Esophagus muscularis mucosa (tissue), 4 donors: ENCODE measurements at places on chromosomes 1 and 21. TPM values are rescaled to one million over a fixed set of nuclear protein-coding genes. Genes with fewer than 3 reads are reported as not detected.

DNA sequence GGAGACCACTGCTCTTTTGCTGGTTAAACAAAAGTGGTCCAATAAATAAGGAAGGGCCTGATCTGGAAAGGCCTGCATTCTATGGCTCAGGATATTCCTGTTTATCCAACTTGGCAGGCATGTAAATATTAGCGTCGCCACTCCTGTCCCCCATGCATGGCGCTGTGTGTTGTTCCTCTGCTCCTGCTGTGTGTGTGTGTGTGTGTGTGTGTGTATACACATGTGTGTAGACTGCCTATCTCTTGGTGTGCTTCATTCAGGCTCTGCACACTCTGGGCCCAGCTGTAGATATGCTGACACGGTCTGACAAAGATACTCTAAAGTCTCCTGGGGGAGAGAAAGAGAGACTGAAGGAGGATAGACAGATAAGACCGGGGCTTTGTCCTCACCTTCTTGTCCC is 6.8 kb downstream of the LMOD1 start:
- no peak for DNase-seq

C4BPA gene
- total RNA-seq: not detected

DNA sequence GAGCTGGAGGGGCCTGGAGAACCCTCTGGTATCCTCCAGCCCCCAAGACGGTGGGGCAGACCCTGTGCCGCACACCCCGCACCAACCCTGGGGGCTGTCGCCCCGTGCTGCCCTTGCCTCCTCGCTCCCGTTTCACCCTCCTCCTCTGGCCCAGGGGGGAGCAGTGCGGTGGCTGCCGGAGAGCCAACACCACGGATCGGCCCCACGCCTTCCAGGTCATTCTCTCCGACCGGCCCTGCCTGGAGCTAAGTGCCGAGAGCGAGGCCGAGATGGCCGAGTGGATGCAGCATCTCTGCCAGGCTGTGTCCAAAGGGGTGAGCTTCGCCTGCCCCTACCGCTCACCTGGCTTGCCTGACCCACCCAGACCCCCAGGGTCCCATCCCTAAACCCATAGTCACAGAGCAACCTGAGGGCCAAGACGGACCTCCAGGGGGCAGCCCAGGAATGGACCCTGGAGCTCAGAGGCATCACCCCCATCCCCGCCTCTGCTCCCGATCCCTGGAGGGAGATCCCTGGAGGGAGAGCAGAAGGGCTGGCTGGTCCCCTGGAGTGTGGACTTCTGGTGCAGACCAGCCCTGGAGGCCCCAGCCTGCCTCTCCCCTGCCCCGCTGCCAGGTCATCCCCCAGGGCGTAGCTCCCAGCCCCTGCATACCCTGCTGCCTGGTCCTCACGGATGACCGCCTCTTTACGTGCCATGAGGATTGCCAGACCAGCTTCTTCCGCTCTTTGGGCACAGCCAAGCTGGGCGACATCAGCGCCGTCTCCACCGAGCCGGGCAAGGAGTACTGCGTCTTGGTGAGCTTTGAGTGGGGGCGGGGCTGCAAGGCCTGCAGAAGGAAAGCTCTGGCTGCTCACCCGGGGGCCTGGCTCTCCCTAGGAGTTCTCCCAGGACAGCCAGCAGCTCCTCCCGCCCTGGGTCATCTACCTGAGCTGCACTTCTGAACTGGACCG is 4.0 kb upstream of the SLC25A34 start:
- no peak for DNase-seq

GRCh38 chr1:205542367-205542766 is 37.9 kb downstream of the CDK18 start:
- DNase-seq: no peak

DNA sequence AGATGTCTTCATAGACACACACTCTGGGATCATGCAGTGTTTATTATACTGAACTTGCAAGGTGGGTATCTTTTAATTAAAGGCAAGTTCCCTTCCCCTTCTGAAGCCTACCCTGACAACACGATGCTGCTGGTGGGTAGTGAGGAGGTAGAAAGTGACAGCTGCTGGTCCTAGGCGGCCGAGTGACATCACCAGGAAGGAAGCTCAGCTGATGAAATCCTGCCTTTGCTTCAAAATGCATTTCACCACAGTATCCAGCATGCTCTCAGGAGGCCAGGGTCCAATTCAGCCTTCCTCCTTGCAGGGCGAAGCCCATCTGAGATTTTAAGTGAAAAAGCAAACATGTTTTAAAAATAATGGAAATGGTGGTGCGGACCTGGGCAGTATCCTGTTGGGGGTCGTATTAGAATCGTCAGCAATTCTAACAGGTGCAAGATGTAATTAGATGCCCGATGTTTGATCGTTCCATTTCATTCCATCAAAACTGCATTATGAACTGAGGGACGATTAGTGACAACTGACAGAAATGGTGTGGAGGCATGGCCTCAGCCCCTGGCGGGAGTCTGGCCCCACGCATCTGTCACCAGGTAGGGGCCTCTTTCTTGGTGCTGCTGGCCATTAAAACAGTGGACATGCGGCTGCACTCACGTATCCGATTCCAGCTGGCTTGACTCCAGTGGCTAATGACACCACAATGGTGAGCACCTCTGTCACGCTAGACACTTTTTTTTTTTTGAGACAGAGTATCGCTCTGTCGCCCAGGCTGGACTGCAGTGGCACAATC is 324.8 kb upstream of the C1orf174 start:
- DNase-seq: peak; percentile 87

TM2D1 gene
- 63.6 TPM for total RNA-seq

DNA sequence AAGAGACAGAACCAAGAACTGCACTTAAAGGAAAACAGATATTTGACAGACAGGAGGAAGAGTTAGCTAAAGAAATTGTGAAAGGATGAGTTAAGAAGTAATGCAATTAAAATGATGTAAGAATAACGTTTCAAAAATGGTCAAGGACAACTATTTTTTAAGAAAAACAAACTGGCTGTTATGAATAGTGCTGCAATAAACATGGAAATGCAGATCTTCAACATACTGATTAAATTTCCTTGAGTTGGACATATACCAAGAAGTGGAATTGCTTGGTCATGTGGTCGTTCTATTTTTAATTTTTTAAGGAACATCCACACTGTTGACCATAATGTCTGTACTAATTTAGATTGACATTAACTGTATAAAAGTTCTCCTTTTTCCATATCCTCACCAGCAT is 23.1 kb upstream of the PHTF1 start:
- DNase-seq: no peak

MRPS6 gene
- 41.7 TPM for total RNA-seq
